AG09319 (cell line): ENCODE measurements at places on chromosomes 7 and 10.

DNA sequence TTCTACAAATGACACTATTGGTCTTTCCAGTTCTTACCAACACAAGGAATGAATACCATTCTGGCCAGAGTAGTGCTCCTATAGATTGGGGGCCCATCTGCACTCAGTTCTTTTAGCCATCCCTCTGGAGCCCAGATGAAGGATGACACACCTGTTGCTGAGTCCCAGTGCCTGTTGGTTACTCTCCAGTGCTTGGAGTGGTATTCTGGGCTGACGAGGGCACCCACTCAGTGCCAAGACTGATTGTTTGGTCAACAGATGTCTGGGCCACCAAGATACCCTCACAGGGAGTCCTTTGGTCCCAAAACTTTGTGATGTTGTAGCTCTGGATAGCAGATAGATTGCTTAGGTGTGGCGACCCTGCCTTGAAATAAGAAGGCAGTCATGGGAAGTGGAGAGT lies 23.7 kb upstream of the ITGA8 start:
- DNase-seq: no peak

GRCh38 chr10:124092250-124092859 lies 1.0 kb downstream of the CHST15 start:
- no peak for DNase-seq

- DNase-seq: no peak
Measured at GRCh38 chr10:24988831-24989640, 26.9 kb downstream of the ENKUR start.

GRCh38 chr7:109751241-109751640 lies 1181.6 kb downstream of the DNAJB9 start:
- DNase-seq: no peak

- DNase-seq: no peak
Measured at GRCh38 chr10:48805411-48805810, 120.7 kb downstream of the WDFY4 start.

GRCh38 chr10:10367264-10367663 lies 650.4 kb upstream of the CELF2 start:
- no peak for DNase-seq

DNA sequence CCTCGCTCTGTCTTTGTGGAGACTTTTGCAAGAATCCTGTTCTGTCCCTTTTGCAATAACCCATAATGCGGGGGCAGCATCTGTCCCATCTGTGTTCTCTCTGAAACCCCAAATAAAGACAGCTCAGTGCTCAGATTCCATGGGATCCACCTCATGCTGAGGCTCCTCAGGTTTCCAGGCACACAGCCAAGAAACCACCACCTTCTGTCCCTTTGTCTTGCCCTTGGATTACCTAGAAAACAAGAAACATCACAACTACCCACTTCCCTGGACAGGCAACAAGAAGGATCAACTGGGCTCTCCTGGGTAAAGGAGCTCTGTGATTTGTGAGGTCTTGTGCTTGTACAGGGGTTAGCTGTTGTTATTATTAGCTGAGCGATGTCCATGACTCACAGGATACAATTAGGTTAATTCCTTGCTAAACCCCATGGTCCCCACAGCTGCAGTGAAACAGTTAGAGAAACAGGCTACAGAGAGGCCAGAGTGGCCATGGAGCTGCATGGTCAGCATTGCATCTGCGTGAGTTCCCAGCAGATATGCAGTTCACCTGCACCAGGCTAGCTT lies 50.2 kb downstream of the CXCL12 start:
- peak; percentile 64 for DNase-seq

- no peak for DNase-seq
Measured at GRCh38 chr10:106242301-106242700, 922.2 kb downstream of the SORCS1 start.

GRCh38 chr7:30327813-30328212 lies 43.4 kb downstream of the ZNRF2 start:
- no peak for DNase-seq

- no peak for DNase-seq
Measured at GRCh38 chr10:62543571-62544355, 169.6 kb downstream of the ZNF365 start.
